B cell (primary cell): ENCODE measurements at places on chromosomes 7 and 10.

- no peak for DNase-seq
- H3K36me3 ChIP-seq = peaks cover 33% of the 10 kb centered on the region
- H3K4me1 ChIP-seq = no peaks in the 10 kb centered on the region
- H3K27ac ChIP-seq = no peak overlapping the region
These were observed 180.0 kb downstream of the TNS3 start for GRCh38 chr7:47401611-47402570.

DNA sequence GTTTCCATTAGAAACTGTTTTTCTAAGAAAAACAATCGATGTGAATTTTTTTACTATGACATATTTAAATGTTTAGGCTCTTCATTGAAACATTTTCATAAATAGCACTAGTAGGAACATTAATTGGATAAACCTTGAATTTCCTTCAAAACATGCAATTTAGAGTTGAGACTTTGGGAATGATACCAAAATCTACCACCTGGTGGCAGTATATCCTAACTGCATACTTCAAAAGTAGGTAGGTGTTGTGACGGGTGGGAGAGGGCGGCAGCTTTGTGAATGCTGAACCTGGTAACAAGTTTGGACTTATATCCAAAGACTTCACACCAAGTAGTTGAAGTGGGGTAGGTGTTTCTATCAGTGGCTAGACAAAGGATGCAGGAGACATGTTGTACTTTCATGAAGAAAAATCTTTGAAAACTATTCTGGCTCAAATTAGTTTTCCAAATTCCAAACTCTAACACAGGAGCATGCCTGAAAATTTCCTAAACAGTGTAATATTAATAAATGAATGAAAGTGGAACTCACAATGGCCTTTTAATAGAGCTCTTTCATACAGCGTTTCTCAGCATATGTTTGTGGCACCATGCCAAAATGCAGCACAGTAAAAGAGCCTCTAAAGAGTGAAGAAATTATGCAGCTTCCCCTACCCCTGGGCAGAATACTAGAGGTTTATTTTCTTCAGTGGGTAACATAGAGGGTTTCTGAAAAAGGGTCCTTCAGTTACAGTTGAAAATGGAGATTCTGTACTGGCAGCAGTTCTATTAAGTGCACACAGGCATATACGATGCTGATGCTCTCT, 201.0 kb upstream of the TPK1 start:
- no peaks in the 10 kb centered on the region for H3K27me3 ChIP-seq
- H3K36me3 ChIP-seq = no peaks in the 10 kb centered on the region

- H3K27me3 ChIP-seq = no peaks in the 10 kb centered on the region
- no peaks in the 10 kb centered on the region for H3K4me1 ChIP-seq
- no peak for DNase-seq
- H3K36me3 ChIP-seq = no peaks in the 10 kb centered on the region
- H3K27ac ChIP-seq = no peak overlapping the region
These were observed 12.5 kb downstream of the PURB start for GRCh38 chr7:44872787-44873186.

DNA sequence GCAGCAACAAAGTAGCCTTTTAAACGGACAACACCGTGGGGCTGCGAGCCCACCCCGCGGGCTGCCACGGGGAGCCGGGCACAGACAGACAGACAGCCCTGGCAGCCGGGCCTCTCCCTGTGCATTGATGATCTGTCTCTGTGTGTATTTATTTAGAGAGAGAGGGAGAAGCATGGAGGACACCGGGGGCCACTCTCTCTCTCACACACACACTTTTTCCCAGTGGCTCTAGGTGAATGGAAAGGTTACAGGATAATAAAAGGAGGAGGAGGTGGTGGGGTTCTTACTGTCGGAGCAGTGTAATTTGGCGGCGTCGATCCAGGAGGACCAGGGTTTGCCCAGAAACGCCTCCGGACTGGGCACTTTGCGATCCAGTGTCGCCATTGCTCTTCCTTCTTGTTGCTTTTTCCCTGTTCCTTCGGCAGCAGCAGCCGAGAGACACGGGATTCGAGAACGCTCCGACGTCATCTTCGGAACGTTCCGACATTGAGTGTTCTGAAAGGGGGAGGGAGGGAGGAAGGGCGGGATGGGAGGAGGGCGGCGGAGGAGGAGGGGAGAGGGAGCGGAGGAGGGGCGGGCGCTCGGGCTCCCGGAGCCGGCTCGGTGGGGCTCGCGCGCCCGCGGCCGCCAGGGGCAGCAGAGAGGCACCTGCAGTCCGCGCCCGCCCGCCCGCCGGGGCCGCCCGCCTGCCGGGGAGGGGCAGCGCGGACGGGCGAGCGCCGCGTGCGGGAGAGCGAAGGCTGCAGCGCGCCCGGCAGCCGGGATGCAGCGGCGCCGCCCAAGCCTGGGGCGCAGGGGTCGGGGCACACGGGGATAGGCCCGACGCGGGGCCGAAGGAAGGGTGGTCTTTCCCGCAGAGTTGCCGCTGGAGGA, at the start of gene ATXN7L1:
Gene ATXN7L1 (minus strand): TSS at position 509 of the 873 bp plus-strand sequence. CDS start 41 bp downstream, at position 468.
- DNase-seq = peak; percentile 87
- H3K4me1 ChIP-seq = peaks cover 15% of the 10 kb centered on the region
- no peaks in the 10 kb centered on the region for H3K27me3 ChIP-seq
- H3K27ac ChIP-seq = no peak within 1 kb of the TSS

DNA sequence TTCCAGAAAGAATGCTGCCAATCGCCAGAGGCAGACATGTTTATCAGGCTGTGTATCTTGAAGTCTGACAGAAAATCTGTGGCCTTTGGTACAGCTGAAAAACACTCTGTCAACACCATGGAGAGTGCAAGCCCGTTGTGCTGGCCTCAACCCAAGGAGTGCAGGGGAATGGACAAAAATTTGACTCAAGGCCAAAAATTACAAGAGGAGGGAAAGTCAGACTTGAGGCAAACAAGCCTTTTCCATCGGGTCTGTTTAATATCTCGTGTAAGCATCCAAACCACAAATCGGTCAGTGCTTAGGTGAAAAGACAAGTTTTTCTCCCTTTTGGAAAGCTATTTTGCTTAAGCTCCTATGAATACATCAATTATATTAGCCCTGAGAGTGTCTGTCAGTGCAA, 305.3 kb upstream of the NFE2L3 start:
- no peak for DNase-seq
- H3K36me3 ChIP-seq = no peaks in the 10 kb centered on the region
- H3K27me3 ChIP-seq = peaks cover 21% of the 10 kb centered on the region
- no peak overlapping the region for H3K27ac ChIP-seq

- H3K4me3 ChIP-seq = no peak overlapping the region
- no peaks in the 10 kb centered on the region for H3K36me3 ChIP-seq
- H3K4me1 ChIP-seq = no peaks in the 10 kb centered on the region
- DNase-seq = no peak
- no peak overlapping the region for H3K27ac ChIP-seq
- H3K27me3 ChIP-seq = no peaks in the 10 kb centered on the region
These were observed 208.8 kb downstream of the HIBADH start for GRCh38 chr7:27453702-27454405.

- no peaks in the 10 kb centered on the region for H3K36me3 ChIP-seq
- no peak overlapping the region for H3K27ac ChIP-seq
- no peak overlapping the region for H3K4me3 ChIP-seq
- H3K27me3 ChIP-seq = no peaks in the 10 kb centered on the region
- peak; percentile 45 for DNase-seq
These were observed 49.4 kb downstream of the AKR1D1 start for GRCh38 chr7:138125598-138126111.

GRCh38 chr7:125661677-125662076, 732.1 kb upstream of the POT1 start:
- H3K4me3 ChIP-seq = no peak overlapping the region
- no peak overlapping the region for H3K27ac ChIP-seq
- H3K27me3 ChIP-seq = no peaks in the 10 kb centered on the region
- no peak for DNase-seq
- H3K36me3 ChIP-seq = no peaks in the 10 kb centered on the region

- H3K4me1 ChIP-seq = peaks cover 52% of the 10 kb centered on the region
- H3K36me3 ChIP-seq = no peaks in the 10 kb centered on the region
- peak overlapping the region; percentile 69 for H3K4me3 ChIP-seq
These were observed 27.2 kb downstream of the SCD start for GRCh38 chr10:100374200-100374655.

- H3K4me3 ChIP-seq = no peak overlapping the region
- H3K4me1 ChIP-seq = no peaks in the 10 kb centered on the region
- H3K36me3 ChIP-seq = no peaks in the 10 kb centered on the region
- H3K27me3 ChIP-seq = no peaks in the 10 kb centered on the region
- H3K27ac ChIP-seq = no peak overlapping the region
These were observed 91.3 kb upstream of the TMEM229A start for GRCh38 chr7:124124201-124124600.

GRCh38 chr7:155975490-155975889, 163.2 kb upstream of the SHH start:
- no peak for DNase-seq
- H3K27ac ChIP-seq = no peak overlapping the region
- no peaks in the 10 kb centered on the region for H3K4me1 ChIP-seq
- H3K36me3 ChIP-seq = no peaks in the 10 kb centered on the region
- H3K27me3 ChIP-seq = no peaks in the 10 kb centered on the region

DNA sequence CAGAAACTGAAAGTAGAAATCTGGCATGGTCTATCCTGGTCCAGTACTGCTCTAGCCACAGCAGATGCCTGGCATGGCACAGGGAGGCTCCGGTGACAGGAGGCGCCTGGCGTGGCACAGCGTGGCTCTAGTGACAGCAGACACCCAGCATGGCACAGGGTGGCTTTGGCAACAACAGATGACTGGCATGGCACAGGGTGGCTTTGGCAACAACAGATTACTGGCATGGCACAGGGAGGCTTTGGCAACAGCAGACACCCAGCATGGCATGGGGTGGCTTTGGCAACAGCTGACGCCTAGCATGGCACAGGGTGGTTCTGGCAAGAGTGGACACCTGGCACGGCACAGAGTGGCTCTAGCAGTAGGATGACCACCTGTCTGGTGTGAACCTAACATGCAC, 480.5 kb upstream of the FOXK1 start:
- no peak overlapping the region for H3K4me3 ChIP-seq
- no peaks in the 10 kb centered on the region for H3K4me1 ChIP-seq
- no peak overlapping the region for H3K27ac ChIP-seq
- H3K27me3 ChIP-seq = no peaks in the 10 kb centered on the region
- no peak for DNase-seq

DNA sequence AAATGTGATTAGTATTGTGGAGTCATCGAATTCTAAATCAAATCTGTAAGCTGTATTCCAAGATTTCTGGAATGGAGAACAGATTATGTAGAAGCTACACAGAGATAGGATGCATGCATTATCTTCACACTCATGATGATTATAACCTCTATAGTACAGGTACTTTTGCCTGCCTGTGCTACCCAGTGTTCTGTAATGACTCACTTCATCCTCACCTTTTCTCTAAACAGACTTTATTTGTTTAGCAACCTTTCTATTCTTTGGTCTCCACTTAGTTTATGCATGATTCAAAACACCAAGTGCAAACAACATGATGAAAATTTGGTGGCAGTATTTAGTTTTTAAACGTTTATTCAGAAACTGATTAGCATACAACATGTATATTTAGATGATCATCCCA, 68.4 kb upstream of the PRPS1L1 start:
- H3K27me3 ChIP-seq = no peaks in the 10 kb centered on the region
- no peaks in the 10 kb centered on the region for H3K36me3 ChIP-seq
- no peak overlapping the region for H3K27ac ChIP-seq

- H3K4me1 ChIP-seq = peaks cover 13% of the 10 kb centered on the region
- H3K27me3 ChIP-seq = no peaks in the 10 kb centered on the region
These were observed 1.1 kb downstream of the ZNF32 start for GRCh38 chr10:43647576-43647975.

- H3K27ac ChIP-seq = no peak overlapping the region
- DNase-seq = no peak
- no peaks in the 10 kb centered on the region for H3K4me1 ChIP-seq
- H3K27me3 ChIP-seq = no peaks in the 10 kb centered on the region
- H3K4me3 ChIP-seq = no peak overlapping the region
These were observed 60.2 kb upstream of the PODXL start for GRCh38 chr7:131616487-131617200.

DNA sequence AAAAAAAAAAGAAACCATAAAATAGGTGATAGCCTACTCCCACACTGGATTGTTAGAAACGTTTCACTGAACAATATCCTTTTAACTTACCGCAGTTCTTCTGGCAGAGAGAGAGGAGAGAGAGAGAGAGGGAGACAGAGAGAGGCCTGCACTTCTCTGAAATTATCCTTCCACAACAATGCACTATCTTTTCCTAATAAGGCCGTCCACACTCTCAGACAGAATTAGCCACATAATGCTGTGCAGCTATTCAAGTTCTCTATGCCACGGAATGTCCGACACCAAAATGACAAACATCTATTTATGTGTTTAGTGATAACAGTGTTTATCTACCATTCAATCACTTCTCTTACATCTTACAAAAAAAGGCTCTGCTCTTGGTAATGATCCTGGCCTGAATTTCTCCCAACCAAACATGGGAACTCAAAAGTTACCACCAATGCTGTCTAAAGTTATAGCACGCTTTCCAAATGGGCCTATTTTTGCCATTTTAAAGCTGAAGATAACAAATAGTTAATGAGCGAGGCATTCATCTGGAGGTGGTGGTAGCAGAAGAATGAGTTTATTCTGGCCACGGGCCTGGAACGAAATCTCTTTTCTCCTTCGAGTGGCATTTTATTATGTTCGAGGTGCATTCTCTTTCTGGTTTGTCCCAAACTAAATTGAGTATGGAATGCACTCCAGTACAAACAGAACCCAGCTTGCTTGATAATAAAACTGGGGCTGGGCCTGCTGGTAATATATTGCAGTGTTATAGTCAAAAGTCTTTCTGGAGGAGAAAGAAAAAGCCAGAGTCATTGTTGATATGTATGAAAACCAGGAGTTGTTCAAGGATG, 160.2 kb upstream of the SVIL start:
- no peaks in the 10 kb centered on the region for H3K4me1 ChIP-seq
- H3K4me3 ChIP-seq = no peak overlapping the region
- H3K27ac ChIP-seq = no peak overlapping the region
- H3K36me3 ChIP-seq = no peaks in the 10 kb centered on the region
- DNase-seq = no peak

DNA sequence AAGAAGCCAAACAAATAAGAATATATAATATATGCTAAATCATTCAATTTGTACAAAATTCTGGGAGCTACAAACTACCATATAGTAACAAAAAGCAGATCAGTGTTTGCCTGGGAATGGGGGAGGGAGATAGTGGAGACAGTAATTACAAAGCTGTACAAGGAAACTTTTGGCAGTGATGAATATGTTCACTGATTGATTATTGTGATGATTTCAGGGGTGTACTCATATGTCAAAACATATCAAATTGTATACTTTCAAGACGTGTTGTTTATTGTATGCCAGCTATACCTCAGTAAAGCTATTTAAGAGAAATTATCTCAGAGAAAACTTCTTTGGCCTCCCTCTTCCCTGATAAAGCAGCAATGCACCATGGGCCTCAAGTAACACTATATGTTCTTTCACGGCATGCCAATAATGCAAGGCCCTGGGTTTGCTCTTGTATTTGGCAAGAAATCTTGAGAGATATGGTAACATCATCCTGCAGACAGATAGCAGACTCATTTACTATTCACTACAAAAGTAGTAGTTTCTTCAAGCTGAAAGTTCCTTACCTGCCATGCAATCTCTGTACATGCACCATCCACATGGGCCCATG, 133.5 kb downstream of the HBP1 start:
- no peaks in the 10 kb centered on the region for H3K27me3 ChIP-seq
- H3K4me1 ChIP-seq = no peaks in the 10 kb centered on the region
- H3K27ac ChIP-seq = no peak overlapping the region
- H3K36me3 ChIP-seq = no peaks in the 10 kb centered on the region
- no peak for DNase-seq

GRCh38 chr7:18212308-18212707, 184.7 kb upstream of the PRPS1L1 start:
- H3K27ac ChIP-seq = no peak overlapping the region
- no peak for DNase-seq
- no peaks in the 10 kb centered on the region for H3K27me3 ChIP-seq

GRCh38 chr10:26475386-26475785, 37.2 kb downstream of the APBB1IP start:
- H3K27me3 ChIP-seq = no peaks in the 10 kb centered on the region
- peak overlapping the region; percentile 73 for H3K27ac ChIP-seq
- no peak for DNase-seq
- H3K36me3 ChIP-seq = peaks cover 2% of the 10 kb centered on the region
